CD8-positive, alpha-beta memory T cell (primary cell): ENCODE measurements at places on chromosomes 4 and X. TPM values are rescaled to one million over a fixed set of nuclear protein-coding genes. Genes with fewer than 3 reads are reported as not detected.
A peak's percentile ranks its signal among the peaks of the same experiment; 100 is the strongest.

DNA sequence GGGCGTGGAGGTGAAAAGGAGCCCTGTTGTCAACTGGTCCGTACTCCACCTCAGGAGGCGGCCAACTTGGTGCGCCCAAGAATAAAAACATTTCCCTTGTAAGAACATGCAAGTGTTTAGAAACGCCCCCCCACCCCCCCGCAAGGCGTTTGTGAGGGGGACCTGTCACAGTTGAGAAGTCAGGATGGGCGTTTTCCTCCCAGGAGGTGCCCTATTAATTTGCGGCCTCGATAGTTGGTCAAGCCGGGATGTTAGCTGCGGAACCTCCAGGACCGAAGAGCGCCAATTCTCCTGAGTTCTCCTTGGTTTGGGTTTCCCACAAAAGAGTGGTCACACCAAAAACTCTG, 651 bp upstream of the SAP30 start:
- no peaks in the 10 kb centered on the region for H3K36me3 ChIP-seq
- peak; percentile 57 for DNase-seq
- peak overlapping the region; percentile 96 for H3K4me3 ChIP-seq
- no peaks in the 10 kb centered on the region for H3K27me3 ChIP-seq

GRCh38 chr4:43014256-43014655, 121.7 kb downstream of the GRXCR1 start:
- H3K4me1 ChIP-seq = no peaks in the 10 kb centered on the region
- H3K27me3 ChIP-seq = no peaks in the 10 kb centered on the region
- no peaks in the 10 kb centered on the region for H3K36me3 ChIP-seq
- no peak overlapping the region for H3K4me3 ChIP-seq
- H3K27ac ChIP-seq = no peak overlapping the region

DNA sequence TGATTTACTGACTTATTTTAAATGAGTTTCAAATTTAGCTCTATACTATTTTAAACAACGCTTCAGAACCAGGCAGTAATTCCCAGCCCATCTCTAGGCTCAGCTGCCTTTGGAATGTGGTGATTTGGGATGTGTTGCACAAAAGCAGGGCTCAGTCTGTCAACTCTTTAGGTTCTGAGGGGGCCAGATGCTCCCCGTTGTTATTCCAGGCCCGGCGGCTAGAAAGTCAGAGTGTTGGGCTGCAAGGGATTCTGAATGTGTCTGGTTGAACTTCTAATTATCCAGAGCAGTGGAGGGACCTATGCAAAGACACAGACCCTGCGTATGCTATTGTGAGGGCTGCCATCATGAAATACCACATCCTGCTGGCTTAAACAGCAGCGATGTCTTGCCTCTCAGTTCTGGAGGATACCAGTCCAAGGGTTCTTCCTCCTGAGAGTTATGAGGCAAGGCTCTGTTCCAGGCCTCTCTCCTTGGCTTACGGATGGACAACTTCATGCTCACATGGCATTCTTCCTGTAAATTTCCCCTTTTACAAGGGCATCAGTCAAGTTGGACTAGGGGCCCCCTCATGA, 123.2 kb upstream of the TRIM2 start:
- H3K27ac ChIP-seq = no peak overlapping the region
- H3K36me3 ChIP-seq = no peaks in the 10 kb centered on the region
- peaks cover 41% of the 10 kb centered on the region for H3K4me1 ChIP-seq
- no peaks in the 10 kb centered on the region for H3K27me3 ChIP-seq
- H3K4me3 ChIP-seq = no peak overlapping the region

GRCh38 chrX:2521092-2521926, 20.5 kb upstream of the DHRSX start:
- no peaks in the 10 kb centered on the region for H3K36me3 ChIP-seq
- no peak overlapping the region for H3K27ac ChIP-seq
- H3K4me1 ChIP-seq = no peaks in the 10 kb centered on the region
- no peaks in the 10 kb centered on the region for H3K27me3 ChIP-seq

GRCh38 chr4:169024762-169025161, 14.7 kb upstream of the CBR4 start:
- H3K27ac ChIP-seq = no peak overlapping the region
- H3K4me3 ChIP-seq = no peak overlapping the region
- no peaks in the 10 kb centered on the region for H3K36me3 ChIP-seq
- no peak for DNase-seq

- no peak overlapping the region for H3K4me3 ChIP-seq
- DNase-seq = no peak
- no peaks in the 10 kb centered on the region for H3K4me1 ChIP-seq
- no peaks in the 10 kb centered on the region for H3K36me3 ChIP-seq
These were observed 25.1 kb downstream of the PIR start for GRCh38 chrX:15468036-15468435.

- no peaks in the 10 kb centered on the region for H3K36me3 ChIP-seq
- no peak overlapping the region for H3K4me3 ChIP-seq
- no peak overlapping the region for H3K27ac ChIP-seq
- H3K27me3 ChIP-seq = no peaks in the 10 kb centered on the region
- DNase-seq = no peak
These were observed 66.1 kb downstream of the KLHL4 start for GRCh38 chrX:87583679-87584078.

DNA sequence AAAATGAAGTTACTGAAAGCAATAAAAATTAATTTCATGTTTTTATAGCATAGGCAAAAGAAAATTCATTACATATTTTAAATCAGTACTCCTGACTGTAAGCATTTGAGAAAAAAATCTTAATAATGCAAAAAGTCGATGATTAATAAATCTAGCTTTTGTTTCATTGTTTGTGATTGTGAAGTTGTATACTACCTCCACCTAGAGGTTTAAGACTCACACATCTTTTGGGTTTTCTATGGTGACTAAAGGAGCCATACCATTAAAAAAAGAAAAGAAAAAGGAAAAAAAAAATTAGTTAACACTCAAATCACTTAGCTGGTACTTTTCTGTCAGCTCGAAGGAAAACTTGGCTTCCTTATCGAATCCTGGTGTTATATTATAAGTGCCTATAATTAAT, 2.0 kb downstream of the GABRA2 start:
- H3K36me3 ChIP-seq = no peaks in the 10 kb centered on the region
- no peak for DNase-seq
- H3K4me3 ChIP-seq = no peak overlapping the region
- H3K27ac ChIP-seq = no peak overlapping the region

DNA sequence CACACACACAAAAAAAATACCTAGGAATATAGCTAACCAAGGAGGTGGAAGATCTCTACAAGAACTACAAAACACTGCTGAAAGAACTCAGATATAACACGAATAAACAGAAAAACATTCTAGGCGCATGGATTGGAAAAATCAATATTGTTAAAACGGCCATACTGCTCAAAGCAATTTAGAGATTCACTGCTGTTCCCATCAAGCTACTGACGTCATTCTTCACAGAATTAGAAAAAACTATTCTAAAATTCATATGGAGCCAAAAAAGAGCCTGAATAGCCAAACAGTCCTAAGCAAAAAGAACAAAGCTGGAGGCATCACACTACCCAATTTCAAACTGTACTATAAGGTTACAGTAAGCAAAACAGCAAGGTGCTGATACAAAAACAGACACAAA, 390.2 kb downstream of the IDS start:
- H3K4me3 ChIP-seq = no peak overlapping the region
- H3K27ac ChIP-seq = no peak overlapping the region
- H3K4me1 ChIP-seq = no peaks in the 10 kb centered on the region
- DNase-seq = no peak

DNA sequence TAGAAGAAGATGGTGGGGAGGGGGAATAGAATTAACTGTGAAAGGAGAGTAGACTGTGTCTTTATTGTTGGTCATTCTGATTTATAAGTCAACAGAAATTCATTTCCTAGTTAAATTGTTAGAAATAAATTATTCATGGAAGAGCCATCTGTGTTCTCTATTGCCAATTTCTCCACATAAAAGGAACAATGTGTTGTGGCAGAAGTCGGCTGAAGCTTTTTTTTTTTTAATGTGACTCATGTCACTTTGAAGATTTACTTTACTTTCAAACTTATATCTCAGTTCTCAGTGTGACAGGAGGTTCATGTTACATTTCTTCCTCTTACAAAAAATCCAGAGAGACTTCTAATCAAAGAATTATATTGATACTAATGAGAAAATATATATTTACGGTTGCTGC, 60.5 kb downstream of the CPE start:
- DNase-seq = no peak
- H3K4me1 ChIP-seq = no peaks in the 10 kb centered on the region
- H3K27ac ChIP-seq = no peak overlapping the region
- H3K36me3 ChIP-seq = no peaks in the 10 kb centered on the region

- no peaks in the 10 kb centered on the region for H3K27me3 ChIP-seq
- no peak overlapping the region for H3K27ac ChIP-seq
- no peak overlapping the region for H3K4me3 ChIP-seq
These were observed 2121.0 kb downstream of the PCDH7 start for GRCh38 chr4:32841217-32841616.

ZNF630 gene
- total RNA-seq = 1.6 TPM

OTUD6A gene
- total RNA-seq = not detected

GRID2 gene
- total RNA-seq = not detected
